ENCODE measurements at places on chromosomes 6 and 20.
A peak's percentile ranks its signal among the peaks of the same experiment; 100 is the strongest.

- peak; percentile 22 for DNase-seq
Observed at GRCh38 chr20:59006864-59007664, at the start of gene CTSZ. TSS of gene CTSZ (minus strand) at chr20:59007254. CDS start at chr20:59007128, 126 bp downstream.

- DNase-seq = no peak
Observed at GRCh38 chr6:100808638-100809275, 72.4 kb downstream of the ASCC3 start.

GRCh38 chr6:97064578-97064977 is 140.1 kb downstream of the KLHL32 start:
- DNase-seq = no peak

DNA sequence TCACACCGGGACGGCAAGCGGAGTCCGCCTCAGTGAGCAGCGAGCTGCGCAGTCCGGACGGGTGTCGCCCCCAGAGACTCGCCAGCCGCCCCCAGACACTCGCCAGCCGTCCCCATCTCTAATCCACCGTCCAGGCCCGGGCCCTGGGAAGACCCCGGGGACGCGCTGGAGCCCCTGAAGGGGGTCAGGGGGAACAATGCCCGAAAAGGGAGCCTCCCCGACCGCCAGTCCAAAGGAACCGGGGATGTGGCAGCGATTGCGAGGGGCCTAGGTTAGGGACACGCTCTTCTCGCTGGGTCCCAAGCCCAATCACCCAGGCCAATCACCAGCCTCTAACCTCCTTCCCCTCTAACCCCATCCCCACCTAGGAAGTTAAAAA is 33.1 kb downstream of the TFAP2A start:
- DNase-seq = no peak

DNA sequence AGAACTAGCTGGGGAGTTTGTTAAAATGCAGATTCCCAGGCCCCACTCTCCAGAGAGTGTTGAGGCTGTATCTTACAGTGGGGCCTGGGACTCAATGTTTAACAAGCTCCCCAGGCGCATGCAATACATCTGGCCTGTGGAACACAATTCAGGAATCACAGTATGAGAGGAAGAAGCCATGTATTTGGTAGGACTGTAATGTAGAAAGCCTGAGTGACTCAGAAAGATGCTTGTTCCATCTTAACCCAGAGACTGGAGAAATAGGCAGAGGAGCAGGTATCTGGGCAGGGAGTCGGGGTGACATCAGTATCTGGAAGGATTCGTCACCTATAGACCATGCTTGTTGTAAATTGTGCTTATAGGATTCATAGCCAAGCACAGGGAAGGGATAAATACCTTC is 90.5 kb downstream of the UNC5CL start:
- no peak for DNase-seq

GRCh38 chr6:159788276-159788675 is 1.1 kb downstream of the TCP1 start:
- DNase-seq = no peak

- DNase-seq = no peak
Observed at GRCh38 chr6:42147138-42147562, 4.7 kb upstream of the C6orf132 start.

Measured in CD4-positive, alpha-beta T cell treated with Interleukin-4 for 4 hours (primary cell).